ENCODE measurements at places on chromosomes 12 and 14. TPM values are rescaled to one million over a fixed set of nuclear protein-coding genes. Genes with fewer than 3 reads are reported as not detected.
A peak's percentile ranks its signal among the peaks of the same experiment; 100 is the strongest.

- DNase-seq, result peak; percentile 43
Measured at GRCh38 chr14:70289138-70289537, 70.3 kb downstream of the COX16 start.

- no peak for DNase-seq
Measured at GRCh38 chr12:132619386-132620112, 973 bp downstream of the P2RX2 start.

DNA sequence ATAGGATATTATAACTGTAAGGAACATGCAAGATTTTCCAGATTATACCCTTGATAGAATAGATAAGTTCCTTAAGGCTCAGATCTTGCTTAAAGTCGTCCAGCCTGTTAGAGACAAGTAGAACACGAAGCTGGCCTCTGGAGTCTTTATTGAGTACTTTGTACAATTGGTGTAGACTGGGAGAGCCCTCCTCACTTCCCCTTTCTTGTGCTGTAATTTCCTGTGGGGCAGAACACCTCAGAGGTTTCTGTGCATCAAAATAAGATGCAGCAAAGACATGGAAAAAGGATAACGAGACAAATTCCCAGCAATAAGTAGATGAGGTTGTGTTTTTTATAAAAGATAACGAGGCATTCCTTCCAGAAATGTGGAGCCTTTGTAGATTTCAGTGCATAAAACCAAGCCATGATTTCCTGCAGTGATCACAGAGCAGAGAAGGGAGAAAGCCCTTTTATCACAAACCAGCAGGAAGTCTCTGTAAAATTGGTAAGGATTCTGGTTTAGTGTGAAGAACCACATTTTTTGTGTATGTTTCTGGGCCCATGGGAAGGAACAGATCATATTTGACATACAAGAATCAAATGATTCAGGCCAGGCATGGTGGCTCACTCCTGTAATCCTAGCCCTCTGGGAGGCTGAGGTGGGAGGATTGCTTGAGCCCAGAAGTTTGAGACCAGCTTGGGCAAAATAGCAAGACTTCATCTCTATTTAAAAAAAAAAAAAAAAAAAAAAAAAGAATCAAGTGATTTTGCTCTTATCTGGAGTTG lies 18.0 kb downstream of the GPRC5A start:
- no peak for DNase-seq

DNA sequence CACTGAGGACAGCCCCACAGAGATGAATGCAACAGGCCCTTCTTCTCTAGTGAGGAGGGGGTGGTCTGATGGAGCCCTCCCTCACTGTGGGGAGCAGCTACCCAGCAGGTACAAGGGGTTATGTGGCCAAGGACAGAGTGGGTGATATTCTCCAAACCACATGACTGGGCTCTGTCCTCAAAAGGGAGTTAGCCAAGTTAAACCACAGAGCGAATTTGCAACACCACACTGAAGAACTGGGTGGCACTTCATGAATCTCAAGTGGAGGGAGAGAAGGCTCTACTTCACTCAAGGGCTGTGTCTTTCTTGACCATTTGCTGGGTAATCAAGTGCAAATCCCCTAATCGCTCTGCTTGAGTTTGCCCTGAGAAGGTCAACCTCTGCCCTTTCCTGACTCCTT lies 12.5 kb downstream of the GPR68 start:
- no peak for DNase-seq

DNA sequence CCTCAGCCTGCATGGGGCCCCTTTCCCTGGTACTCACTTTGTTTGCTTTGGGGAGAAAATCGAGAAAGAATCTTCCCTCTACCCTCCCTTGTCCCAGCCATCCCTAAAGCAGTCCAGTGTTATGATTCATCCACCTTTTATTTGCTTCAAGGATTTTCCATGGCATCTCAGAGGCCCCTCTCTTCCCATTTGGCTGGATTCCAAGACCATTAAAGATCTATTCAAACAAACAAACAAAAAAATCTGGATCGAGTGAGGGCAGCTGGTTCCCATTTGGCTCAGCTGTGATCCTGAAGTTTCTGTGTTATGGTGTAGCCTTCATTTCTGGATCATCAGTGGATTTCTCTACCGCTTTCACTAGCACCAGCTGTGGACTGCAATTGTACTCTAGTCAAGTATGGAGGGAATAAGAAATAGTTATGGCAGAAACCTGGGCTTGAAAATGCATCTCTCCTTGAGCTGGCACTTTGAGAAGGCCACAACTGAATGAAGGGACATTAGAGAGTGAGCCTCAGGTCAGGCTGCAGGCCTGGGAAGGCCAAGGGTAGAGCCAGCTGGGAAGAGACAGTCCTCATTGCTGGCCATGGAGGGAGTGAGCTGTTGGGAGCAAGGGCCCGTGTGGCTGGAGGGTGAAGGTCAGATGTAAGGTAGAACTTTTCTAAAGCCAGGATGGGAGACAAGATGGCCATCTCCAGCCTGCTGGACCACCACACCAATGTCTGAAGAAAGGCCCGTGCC lies 13.7 kb downstream of the KRT71 start:
- no peak for DNase-seq

DNA sequence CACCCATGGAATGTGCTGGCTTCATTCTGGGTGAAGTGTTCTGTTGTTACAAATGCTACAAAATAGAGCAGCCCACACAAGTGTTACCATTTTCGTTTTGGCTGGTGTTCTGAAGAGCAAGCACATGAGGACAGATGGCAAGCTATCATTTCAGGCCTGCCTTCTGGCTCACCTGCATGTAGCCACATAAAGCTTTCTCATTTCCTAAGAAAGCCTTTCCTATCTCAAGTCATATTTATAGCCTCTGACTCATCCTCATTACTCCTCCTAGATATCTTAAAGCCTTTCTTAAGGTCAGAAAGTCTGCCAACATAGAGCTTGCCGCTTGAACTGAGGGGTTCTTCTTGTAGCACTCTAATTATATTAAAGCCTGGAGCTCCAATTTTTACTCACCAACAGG lies 89.0 kb downstream of the PTPRR start:
- DNase-seq, result no peak

- DNase-seq, result peak; percentile 29
Measured at GRCh38 chr14:94383777-94384176, 4.6 kb downstream of the SERPINA1 start.

The OAS2 gene
- total RNA-seq, result 276 TPM

The CHGA gene
- total RNA-seq, result not detected

The SLC24A4 gene
- total RNA-seq, result not detected

The RPL10L gene
- total RNA-seq, result not detected

The PTPRO gene
- total RNA-seq, result 0.26 TPM

The KRT74 gene
- not detected for total RNA-seq

The PDZRN4 gene
- not detected for total RNA-seq

The CCDC88C gene
- 214 TPM for total RNA-seq
